Mesenchymal stem cell (in vitro differentiated cells and primary cell): ENCODE measurements at places on chromosomes 13 and 19.

- peak; percentile 76 for DNase-seq
These were observed 608 bp downstream of the MYADM start for GRCh38 chr19:53868091-53868891.

GRCh38 chr19:13861392-13861713, 15.6 kb upstream of the NANOS3 start:
- DNase-seq, result no peak

DNA sequence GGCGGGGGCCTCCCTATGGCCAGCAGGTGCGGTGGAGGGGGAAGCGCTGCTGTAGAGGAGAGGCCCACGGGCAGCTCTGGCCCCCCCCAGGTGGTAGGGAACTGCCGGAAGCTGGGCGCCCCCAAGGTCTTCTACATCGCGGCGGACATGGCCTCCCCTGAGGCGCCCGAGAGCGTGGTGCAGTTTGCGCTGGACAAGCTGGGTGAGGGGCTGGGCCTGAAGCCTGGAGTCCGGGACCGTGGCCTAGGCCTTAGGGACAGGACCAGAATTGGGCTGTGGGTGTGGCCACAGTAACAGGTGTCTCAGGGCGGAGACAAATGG, 3.8 kb upstream of the RPL36 start:
- no peak for DNase-seq

- DNase-seq, result no peak
These were observed 52.7 kb downstream of the SIPA1L3 start for GRCh38 chr19:37959665-37960114.
